ENCODE measurements at places on chromosomes 16 and 17. TPM values are rescaled to one million over a fixed set of nuclear protein-coding genes. Genes with fewer than 3 reads are reported as not detected.
A peak's percentile ranks its signal among the peaks of the same experiment; 100 is the strongest.

The C16orf74 gene
- 1.4 TPM for total RNA-seq

The RNF227 gene
- total RNA-seq = 4.5 TPM

The NPIPA3 gene
- total RNA-seq = not detected

GRCh38 chr17:39325528-39326240 is 75.7 kb downstream of the FBXL20 start:
- no peak overlapping the region for H3K27ac ChIP-seq
- H3K4me3 ChIP-seq = no peak overlapping the region
- no peaks in the 10 kb centered on the region for H3K27me3 ChIP-seq
- peaks cover 6% of the 10 kb centered on the region for H3K4me1 ChIP-seq

GRCh38 chr17:40224718-40225550 is 5.8 kb downstream of the WIPF2 start:
- H3K4me3 ChIP-seq = no peak overlapping the region
- peaks cover 34% of the 10 kb centered on the region for H3K4me1 ChIP-seq
- DNase-seq = no peak
- H3K36me3 ChIP-seq = no peaks in the 10 kb centered on the region
- H3K27me3 ChIP-seq = no peaks in the 10 kb centered on the region

- H3K4me1 ChIP-seq = no peaks in the 10 kb centered on the region
- H3K4me3 ChIP-seq = no peak overlapping the region
- H3K27me3 ChIP-seq = no peaks in the 10 kb centered on the region
Measured at GRCh38 chr17:32958418-32958817, 30.5 kb downstream of the TMEM98 start.

- H3K27ac ChIP-seq = no peak overlapping the region
- no peaks in the 10 kb centered on the region for H3K4me1 ChIP-seq
- H3K27me3 ChIP-seq = peaks cover 58% of the 10 kb centered on the region
- H3K4me3 ChIP-seq = no peak overlapping the region
Measured at GRCh38 chr16:88510091-88510994, 57.3 kb downstream of the ZFPM1 start.

The MMP15 gene
- total RNA-seq = 2.3 TPM

- H3K27ac ChIP-seq = peak overlapping the region; percentile 98
- peak; percentile 87 for DNase-seq
- H3K27me3 ChIP-seq = no peaks in the 10 kb centered on the region
Measured at GRCh38 chr17:2406903-2407790, 6.3 kb upstream of the MNT start.

DNA sequence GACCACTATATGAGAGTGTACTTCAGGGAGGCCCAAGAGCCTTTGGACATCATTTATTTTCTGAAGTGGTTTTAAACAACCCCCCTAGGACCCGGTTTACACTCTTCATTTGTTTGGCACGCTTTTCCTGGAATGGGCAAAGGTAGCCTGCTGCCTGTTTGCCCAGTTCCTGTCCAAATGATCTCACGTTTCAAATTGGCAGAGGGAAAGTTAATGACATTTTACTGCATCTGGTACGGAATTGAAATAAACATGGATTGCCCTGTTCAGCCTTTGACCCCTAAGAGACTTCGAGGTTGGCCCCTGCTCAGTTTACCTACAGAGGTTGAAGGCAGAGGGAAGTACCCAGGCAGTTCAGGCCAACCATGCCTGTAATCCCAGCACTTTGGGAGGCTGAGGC is 5.8 kb upstream of the RPRML start:
- peaks cover 15% of the 10 kb centered on the region for H3K27me3 ChIP-seq
- H3K4me1 ChIP-seq = no peaks in the 10 kb centered on the region
- no peak overlapping the region for H3K27ac ChIP-seq
- H3K4me3 ChIP-seq = no peak overlapping the region
- no peaks in the 10 kb centered on the region for H3K36me3 ChIP-seq

DNA sequence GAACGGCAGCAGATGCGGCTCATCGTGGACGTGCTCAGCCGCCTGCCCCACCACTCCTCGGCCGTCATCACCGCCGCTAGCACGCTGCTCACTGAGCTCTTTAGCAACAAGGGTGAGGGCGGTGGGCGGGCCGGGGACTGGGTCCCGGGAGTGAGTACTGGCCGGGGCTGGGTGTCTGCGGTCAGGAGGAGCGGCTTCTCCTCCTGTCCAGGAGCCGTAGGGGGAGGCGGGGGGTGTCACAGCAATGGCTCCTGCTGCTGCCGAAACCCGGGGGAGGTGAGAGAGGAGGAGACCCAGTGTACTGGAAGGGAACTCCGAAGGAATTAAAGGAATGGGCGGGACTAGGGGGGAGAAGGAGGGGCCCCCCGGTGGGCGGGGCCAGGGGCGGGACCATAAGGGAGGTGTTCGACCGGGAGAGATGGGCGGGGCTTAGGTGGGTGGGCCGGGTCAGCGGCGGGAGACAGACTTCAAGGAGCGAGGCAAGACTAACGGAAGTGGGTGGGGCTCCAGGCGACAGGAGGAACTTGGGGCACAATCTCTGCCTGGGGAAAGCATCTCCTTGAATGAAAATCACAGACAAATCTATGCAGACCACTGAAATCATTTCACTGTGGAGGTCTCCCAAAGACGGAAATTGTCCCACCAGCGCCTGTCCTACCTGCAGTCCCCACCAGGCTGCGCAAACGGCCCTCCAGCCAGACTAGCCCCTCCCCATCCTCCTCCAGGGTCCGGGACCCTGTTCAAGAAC is 2.4 kb downstream of the NAGS start:
- peaks cover 22% of the 10 kb centered on the region for H3K27me3 ChIP-seq
- peak; percentile 98 for DNase-seq
- H3K4me3 ChIP-seq = peak overlapping the region; percentile 10

DNA sequence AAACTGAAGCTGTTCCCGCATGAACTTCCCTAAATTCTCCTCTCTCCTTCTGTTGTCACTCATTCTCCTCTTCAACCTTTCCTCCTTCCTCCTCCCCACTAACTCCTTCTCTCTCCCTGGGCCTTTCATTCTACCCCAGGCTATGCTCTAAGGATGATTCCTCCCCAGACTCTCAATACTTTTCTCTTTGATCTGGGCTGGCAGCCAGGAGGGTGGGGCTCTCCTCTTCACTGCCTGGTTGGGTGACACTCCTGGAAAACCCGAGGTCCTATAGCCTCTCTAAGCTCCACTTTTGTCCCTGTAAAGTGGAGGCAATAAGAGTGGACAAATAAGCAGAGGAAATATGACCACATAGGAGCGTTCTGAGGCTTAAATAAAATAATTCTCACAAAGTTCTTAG is 46.2 kb downstream of the HSD17B2 start:
- no peaks in the 10 kb centered on the region for H3K27me3 ChIP-seq
- no peaks in the 10 kb centered on the region for H3K36me3 ChIP-seq
- H3K4me3 ChIP-seq = no peak overlapping the region
- DNase-seq = no peak

GRCh38 chr16:70520612-70521297 is 2.6 kb downstream of the COG4 start:
- H3K27me3 ChIP-seq = no peaks in the 10 kb centered on the region
- no peak overlapping the region for H3K4me3 ChIP-seq
- H3K27ac ChIP-seq = no peak overlapping the region
- no peaks in the 10 kb centered on the region for H3K4me1 ChIP-seq
- H3K36me3 ChIP-seq = peaks cover 36% of the 10 kb centered on the region
- no peak for DNase-seq

- peak; percentile 83 for DNase-seq
- H3K36me3 ChIP-seq = peaks cover 5% of the 10 kb centered on the region
- H3K27ac ChIP-seq = peak overlapping the region; percentile 71
- H3K4me3 ChIP-seq = no peak overlapping the region
Measured at GRCh38 chr16:15874745-15875314, 13.6 kb downstream of the CEP20 start.

DNA sequence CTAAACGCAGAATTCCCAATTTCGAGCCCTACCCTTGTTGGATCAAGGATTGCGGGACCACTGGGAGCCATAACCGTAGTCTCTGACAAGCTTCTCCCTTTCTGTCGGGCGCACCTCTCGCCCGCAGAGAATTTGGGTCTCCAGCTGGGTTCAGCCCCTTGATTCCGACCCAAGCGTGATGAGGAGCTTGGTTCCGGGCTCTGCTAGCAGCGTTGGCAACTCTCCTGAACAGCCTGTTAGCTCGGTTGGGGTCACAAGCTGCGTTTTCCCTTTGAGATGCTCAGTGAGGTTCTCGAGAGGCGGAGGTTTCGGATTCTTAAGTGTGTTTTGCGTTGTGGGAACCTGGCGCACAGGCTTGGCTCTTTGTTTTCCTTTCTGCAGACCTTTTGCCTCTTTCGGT is 655 bp downstream of the ATXN1L start:
- no peaks in the 10 kb centered on the region for H3K27me3 ChIP-seq
- H3K4me1 ChIP-seq = no peaks in the 10 kb centered on the region
- peaks cover 10% of the 10 kb centered on the region for H3K36me3 ChIP-seq
- peak overlapping the region; percentile 87 for H3K27ac ChIP-seq

The PYY gene
- not detected for total RNA-seq

GRCh38 chr16:71492786-71493185 is 3.7 kb upstream of the ZNF19 start:
- no peaks in the 10 kb centered on the region for H3K27me3 ChIP-seq
- no peak for DNase-seq
- H3K36me3 ChIP-seq = no peaks in the 10 kb centered on the region
- no peaks in the 10 kb centered on the region for H3K4me1 ChIP-seq
- no peak overlapping the region for H3K27ac ChIP-seq

- no peaks in the 10 kb centered on the region for H3K4me1 ChIP-seq
- H3K36me3 ChIP-seq = no peaks in the 10 kb centered on the region
- peaks cover 28% of the 10 kb centered on the region for H3K27me3 ChIP-seq
- no peak for DNase-seq
- H3K4me3 ChIP-seq = no peak overlapping the region
Measured at GRCh38 chr16:88927010-88927409, 50.0 kb downstream of the CBFA2T3 start.

DNA sequence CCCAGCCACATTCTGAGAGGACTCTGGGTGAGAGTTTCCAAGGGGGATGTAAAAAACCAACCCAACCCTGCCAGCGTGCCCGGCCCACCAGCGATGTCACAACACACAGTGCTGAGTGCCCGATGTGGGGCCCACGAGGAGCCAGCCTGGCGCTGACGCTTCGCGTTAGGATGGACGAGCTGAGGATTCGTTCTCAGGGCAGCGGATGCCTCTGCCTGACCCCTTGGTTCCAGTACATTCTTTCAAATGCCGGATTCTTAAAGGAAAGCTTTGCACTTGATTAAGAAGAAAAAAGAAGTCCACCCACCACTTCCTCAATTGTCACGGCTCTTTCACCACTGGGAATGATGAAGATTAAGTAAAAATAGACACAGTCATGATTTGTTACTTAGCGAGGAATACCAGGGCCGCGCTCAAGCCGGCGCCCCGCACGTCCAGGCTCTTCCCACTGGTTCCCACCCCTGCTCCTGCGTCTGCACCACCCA is 79.4 kb downstream of the IRF8 start:
- no peaks in the 10 kb centered on the region for H3K27me3 ChIP-seq
- no peaks in the 10 kb centered on the region for H3K4me1 ChIP-seq
- DNase-seq = no peak
- H3K4me3 ChIP-seq = no peak overlapping the region
- no peak overlapping the region for H3K27ac ChIP-seq

DNA sequence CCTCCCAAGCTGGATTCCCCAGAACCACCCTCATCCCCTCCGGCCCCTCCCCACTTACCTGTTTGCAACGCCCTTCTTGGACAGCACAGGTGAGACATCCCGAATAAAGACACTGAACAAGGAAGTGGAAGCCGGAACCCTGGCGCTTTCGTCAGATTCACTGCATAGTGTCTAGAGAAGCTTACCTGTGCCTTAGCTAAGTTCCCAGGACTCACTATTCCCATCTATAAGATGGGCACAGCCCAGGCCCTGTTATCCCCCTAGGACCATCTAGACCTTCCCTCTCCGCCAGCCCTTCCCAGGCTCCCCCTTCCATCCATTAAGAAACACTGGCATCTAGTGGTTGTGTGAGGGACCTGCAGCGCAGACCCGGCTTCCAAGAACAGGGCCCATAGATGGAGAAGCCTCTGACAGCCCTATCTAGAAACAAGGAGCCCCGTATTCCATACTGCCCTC is 26.9 kb upstream of the RPL38 start:
- no peak for DNase-seq
- H3K36me3 ChIP-seq = no peaks in the 10 kb centered on the region
- H3K4me1 ChIP-seq = no peaks in the 10 kb centered on the region
- no peak overlapping the region for H3K4me3 ChIP-seq
- peaks cover 8% of the 10 kb centered on the region for H3K27me3 ChIP-seq

The KRT40 gene
- not detected for total RNA-seq

DNA sequence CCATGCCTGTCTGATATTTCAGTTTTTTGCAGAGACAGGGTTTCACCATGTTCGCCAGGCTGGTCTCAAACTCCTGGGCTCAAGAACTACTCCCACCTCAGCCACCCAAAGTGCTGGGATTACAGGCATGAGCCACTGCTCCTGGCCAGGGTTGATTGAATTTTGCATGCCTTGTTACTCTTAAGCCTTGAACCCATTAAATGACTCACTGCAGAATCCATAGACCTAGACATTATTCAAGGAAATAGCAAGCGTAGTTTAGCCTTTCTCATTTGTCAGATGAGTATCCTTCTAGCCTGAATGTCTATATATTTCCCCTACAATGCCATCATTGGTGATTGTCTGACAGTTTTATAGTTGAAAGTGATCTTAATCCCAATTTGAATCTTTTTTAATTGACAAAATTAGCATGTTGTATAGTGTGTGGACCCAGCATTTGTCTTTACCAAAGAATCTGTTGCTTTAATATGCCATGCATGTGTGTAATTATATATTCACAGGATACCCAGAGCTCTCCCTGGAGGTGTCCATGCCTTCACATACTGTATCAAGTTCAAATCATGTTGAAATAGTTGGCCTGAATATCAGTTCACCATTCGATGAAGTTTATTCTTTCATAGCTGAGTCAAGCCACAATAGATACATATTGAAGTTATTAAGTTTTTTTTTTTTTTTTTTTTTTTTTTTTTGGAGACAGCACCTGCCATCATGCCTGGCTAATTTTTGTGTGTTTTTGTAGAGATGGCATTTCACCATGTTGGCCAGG is 321.0 kb downstream of the CPPED1 start:
- H3K4me1 ChIP-seq = no peaks in the 10 kb centered on the region
- H3K36me3 ChIP-seq = no peaks in the 10 kb centered on the region
- no peak for DNase-seq
- no peak overlapping the region for H3K27ac ChIP-seq
- H3K27me3 ChIP-seq = no peaks in the 10 kb centered on the region

The PRSS22 gene
- total RNA-seq = not detected

DNA sequence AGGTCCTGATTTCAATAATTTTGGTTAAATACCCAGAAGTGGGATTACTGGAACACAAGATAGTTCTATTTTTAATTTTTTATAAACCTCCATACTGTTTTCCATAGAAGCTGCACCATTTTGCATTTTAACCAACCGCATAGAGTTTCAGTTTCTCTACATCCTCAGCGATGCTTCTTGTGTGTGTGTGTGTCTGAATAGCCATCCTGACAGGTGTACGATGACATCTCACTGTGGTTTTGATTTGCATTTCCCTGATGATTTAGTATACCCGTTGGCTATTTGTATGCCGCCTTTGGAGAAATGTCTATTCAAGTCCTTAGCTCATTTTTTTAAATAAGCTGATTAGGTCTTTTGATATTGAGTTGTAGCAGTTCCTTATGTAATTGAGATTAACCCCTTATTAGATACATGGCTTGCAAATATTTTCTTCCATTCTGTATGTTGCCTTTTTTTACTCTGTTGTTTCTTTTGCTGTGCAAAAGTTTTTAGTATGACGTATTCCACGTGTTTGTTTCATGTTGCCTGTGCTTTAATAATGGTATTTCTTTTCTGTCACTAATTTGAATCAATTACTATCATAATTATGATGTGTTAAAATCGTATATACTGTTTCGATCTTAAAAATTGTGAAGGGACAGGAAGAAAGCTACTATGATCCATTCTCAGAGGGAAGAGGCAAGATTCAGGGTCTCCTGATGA is 227.2 kb upstream of the MON1B start:
- H3K36me3 ChIP-seq = no peaks in the 10 kb centered on the region
- H3K4me1 ChIP-seq = no peaks in the 10 kb centered on the region
- DNase-seq = no peak
- no peak overlapping the region for H3K4me3 ChIP-seq
